Kidney (tissue), 22 donors: ENCODE measurements at places on chromosomes 11 and 22. TPM values are rescaled to one million over a fixed set of nuclear protein-coding genes. Genes with fewer than 3 reads are reported as not detected.

The ZP1 gene
- not detected for total RNA-seq

DNA sequence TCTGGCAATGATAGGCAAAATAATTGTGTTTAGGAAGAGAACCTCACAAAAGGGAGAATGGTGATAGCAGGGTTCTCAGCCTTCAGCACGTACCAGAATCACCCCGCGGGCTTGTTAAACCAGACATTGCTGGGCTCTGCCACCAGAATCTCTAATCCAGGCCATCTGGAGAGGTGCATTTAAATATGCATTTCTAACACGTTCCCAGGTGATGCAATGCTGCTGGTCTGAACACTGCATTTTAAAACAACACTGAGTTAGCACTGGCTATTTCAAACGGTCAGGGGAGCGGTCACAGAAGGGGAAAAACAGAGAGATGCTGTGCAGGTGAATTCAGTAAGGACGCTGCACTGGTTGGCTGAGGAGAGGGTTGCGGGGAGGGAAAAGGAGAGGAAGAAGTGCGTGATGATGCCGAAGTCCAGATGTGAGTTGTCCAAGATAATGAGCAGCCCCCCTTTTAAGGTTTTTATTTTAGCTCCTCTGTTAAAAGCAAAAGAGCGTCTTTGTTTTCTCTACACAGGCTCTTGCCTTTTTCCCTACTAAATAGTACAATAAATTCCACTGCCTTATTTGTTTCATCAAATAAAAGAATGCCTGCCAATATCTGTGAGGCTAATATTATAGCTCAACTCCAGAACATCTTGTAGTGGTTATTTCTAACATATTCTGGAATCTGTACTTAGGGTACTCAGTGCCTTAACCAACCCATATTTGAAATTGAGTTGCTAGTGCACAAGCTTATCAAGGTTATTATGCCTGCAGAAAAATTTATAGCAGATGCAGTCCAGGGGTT lies 109.6 kb upstream of the POU2AF2 start:
- no peak for DNase-seq

DNA sequence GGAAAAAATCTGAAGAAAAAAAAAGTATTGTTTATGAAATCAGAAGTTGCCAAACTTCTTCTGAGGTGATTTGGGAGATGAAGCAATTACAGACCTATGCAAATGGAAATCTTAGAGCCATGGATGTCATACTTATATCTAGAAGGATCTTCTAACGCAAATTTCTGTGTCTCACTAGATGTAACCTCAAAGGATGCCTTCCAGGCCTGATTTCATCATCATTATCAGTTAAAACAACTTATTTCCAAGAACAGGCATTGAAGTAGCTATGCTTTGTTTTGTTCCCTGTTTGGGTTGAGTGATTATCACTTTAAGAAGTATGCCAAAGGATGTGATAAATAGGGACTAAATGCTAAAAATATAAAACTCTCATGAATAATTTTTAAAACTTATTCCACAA lies 43.9 kb upstream of the ANGPTL5 start:
- no peak for DNase-seq

DNA sequence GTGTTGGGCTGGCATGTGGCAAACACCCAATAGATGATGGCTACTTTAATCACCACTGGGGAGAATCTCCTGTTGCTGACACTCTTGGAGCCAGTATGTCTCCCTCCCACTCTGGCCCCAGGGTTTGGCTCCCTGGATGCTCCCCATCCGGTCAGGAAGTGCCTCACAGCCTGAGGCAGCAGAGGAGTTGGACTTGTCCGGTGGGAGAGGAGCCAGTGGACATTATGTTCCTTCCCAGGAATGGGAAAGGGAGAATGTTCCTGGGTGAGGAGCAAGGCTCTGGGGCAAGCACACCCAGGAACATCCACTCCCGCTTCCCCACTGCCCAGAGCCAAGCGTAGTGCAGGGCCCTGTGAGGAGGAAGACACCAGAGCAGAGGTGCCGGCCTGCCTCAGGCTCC lies 84.6 kb upstream of the NAV2 start:
- no peak for DNase-seq

DNA sequence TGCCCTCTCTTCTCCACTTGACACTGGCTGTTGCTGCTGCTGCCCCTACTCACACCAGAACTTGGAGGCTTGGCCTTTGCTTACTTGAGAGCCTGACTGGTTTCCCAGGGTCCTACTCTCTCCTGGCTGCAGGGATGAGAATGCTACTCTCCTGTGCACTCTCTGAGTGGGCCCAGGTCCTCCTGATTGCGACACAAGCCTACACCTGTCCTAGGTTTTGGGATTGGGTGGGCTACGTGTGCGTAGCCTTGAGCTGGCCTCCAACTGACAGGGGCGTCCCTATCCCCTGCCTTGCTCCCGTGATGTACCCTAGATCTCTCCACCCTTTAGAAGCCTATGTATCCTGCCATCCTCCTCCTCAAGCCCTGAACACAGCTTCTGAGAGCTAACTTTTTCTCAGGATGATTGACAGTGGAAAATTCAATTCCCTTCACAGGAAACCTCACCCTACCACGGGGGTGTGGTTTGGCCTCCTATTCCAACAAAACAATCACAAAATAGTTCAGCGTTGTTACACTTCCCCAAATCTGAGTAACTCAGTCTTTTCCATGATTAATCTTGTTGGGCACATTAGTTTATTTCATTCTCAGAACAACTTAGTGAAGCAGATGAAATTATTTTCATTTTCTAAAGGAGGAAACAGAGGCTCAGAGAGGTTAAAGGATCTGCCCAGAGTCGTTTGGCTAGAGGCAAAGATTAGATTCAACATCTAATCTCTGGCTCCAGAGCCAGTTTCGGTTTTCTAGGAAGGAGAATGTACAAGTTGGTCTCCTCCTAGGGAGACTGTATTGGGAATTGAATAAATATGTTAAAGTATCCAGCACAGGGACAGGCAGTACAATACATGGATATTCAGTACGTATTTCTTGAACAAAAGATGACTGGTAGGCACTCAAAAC lies 17.6 kb upstream of the AMOTL1 start:
- DNase-seq = no peak
